ENCODE measurements at places on chromosomes 11 and 22.

GRCh38 chr11:1655168-1656060, 25.8 kb downstream of the KRTAP5-5 start:
- no peak for DNase-seq

DNA sequence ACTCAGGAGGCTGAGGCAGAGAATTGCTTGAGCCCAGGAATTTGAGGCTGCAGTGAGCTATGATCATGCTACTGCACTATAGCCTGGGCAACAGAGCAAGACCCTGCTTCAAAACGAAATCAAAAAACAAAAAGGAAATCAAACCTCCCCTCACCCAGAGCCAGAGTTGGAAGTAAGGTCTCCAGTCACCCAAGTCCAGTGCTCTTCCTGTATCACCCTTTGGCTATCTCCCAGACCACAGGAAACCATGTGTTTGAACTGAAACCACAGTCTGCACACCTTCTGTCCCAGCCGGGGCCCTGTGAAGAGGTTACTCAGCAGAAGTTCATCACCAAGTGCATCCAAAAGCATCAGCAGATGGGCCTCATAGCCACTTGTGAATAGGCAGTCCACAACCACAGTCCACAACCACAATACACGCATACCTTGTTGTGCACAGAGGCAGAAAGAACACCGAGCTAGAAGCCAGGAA, 4.6 kb downstream of the MYH9 start:
- DNase-seq, result no peak

DNA sequence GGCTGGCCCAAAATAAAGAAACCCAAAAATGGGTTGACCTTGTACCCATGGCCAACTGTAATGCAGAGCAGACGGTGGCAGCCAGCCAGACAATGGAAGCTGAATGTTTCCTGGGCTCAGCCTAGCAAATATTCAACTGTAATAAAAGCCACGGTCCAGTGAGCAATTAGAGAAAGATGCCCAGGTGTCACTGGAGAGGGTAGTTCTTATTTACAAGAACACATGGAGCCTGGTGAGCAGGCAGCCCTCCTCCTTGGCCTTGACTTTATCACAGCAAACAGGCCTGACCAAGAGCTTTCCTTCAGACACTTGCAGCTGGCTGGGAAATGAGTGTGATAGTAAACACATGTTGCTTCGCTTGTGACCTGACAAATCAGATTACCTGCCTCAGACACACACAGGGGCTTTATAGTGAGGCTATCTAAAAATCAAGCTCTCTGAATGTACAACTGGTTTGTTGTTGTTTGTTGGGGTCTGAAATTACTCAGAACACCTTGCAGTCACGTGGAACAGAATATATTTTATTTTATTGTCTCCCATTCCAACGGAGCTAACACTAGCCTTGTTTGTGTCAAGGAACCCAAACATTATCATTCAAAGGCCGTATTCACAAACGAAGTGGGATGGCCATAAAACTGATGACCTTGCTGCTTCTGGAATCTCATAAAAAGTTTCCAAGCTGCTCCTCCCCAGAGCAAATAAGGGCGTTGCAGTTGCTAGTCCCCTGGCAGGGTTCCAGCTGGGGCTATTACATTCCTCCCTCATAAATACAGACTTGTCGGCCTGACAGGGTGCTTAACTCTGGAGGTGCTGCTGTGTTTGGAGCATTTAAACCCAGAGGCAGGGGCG, 161.1 kb downstream of the BBOX1 start:
- DNase-seq, result peak; percentile 71

DNA sequence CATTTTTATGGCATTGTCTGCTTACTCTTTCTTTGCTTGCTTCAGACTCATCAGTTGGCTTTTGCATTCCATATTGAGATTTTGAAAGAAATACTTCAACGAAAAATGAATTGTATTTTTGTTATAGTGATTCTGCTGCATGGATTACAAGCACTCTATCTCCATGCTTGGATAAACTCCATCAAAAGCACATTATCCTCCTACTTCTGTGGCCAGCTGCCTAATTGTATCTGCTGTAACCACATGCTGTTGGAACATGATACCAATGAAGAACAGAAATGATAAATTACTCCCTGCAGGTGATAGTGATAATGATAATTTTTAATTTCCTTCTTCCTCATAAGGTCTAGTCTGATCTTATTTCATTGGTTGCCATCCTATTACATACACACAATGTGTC, 100.8 kb downstream of the PRMT3 start:
- peak; percentile 33 for DNase-seq

DNA sequence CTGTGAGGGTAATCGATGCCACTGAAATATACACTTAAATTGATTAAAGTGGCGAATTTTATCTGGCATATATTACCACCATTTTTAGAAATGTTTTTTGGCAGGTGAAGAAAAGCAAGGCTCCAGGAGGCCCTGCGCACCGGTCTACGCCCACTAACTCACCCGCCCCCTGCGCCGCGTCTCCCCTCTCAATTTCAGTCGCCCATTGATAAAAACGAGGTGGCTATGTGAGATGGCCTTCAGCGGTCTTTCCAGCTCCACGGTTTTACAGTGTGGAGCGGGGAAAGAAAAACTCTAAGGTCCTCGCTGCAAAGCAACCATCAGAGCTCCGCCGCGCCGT, 602 bp upstream of the AQP11 start:
- no peak for DNase-seq

DNA sequence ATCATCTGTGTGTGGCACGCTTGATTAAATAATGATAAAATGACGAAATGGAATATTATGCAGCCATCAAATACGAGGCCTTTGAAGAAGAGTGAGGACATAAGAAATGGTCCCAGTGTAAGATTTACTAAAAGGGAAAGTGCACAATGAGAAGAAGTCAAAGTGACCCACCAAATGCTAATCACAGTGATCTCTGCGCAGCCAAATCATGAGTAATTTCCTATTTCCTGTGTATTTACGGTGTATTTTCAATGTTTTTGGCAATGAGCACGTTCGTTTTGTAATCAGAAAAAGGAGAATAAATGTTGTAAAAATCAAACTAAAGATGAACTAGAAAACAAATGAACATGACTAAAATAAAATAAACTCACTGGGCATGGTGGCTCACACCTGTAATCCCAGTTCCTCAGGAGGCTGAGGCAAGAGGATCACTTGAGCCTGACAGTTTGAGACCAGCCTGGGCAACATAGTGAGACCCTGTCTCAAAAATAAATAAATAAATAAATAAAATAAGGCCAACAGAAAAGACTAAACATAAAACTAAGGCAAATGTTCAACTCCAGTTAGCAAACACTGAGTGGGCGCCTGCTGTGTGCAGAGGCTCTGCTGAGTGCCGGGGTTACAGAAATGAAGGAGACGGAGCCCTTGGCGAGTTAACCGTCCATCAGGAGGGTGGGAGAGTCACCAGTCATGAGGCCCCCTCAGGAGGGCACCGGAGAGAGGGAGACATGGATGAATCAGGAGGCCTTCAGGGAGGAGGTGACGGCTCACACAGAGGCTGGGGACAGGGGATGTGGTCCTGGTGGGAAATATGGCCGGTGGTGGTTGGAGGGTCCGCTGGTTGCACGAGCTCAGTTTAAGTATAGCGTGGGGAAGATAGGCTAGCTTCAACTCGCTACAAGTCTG, 26.0 kb upstream of the CBX7 start:
- no peak for DNase-seq

GRCh38 chr22:31451709-31452571, 37.7 kb downstream of the EIF4ENIF1 start:
- no peak for DNase-seq

- DNase-seq, result no peak
Measured at GRCh38 chr11:12174477-12175143, 64.2 kb downstream of the MICAL2 start.

- no peak for DNase-seq
Measured at GRCh38 chr22:20464096-20464614, 26.5 kb upstream of the SCARF2 start.

DNA sequence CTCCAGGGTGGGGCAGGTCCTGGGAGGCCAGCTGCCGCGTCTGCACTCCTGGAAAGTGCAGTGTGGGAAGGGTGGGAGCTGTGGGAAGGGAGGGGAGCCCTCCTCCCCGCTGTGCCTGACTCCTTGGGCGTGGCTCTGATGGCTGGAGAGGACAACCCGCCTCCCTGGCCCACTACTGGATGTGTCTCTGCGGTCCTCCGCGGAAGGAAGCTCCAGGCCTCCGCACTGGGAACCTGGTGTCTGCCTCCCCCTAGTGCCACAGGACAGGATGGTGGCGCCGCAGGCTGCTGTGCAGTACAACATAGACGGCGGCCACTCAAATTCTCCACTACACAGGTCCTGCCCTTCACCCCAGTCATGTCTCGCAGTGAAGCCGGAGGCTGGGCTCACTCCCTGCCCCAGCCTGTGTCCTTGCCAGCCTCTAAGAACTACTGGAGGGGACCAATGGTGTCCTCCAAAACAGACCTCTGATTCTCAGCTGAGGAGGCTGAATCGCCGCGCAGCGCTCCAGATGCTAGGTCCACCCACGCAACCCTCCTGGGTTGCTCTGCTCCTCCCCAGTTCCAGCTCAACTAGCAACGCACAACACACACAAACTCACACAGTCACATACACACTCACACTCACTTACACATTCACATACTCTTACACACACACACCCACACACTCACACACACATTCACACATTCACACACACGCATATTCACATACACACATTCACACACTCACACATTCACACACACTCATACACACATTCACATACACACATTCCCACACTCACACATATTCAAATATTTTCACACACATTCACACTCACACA, 12.4 kb upstream of the DSCAML1 start:
- peak; percentile 67 for DNase-seq
